ENCODE measurements at places on chromosomes 2 and 18. TPM values are rescaled to one million over a fixed set of nuclear protein-coding genes. Genes with fewer than 3 reads are reported as not detected.

GRCh38 chr2:114769991-114770390 is 327.6 kb downstream of the DPP10 start:
- no peak for DNase-seq

DNA sequence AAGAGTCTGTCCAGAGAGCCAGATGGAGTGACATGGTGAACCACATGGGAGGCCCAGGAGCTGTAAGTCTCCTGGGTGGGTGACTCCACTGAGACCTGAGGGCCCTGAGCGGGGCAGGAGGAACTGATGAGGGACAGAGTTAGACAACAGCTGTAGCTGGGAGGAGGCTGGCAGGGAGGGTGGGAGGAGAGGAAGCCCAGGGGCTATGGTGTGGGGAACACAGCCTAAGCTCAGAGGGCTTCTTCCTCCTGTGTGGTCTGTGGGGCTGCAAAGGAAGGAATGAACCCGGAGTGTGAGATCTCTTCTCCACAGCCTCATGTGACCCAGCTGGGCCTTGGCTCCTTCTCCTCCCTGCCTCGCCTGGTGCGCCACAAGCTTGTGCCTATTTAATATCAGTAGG is 395.6 kb upstream of the HS6ST1 start:
- peak; percentile 81 for DNase-seq

GRCh38 chr2:15745907-15746702 is 154.4 kb downstream of the DDX1 start:
- DNase-seq, result no peak

Gene PPP4R1
- total RNA-seq, result 53.4 TPM

All from SJCRH30 (cell line).